ENCODE measurements at places on chromosomes 1 and 21. TPM values are rescaled to one million over a fixed set of nuclear protein-coding genes. Genes with fewer than 3 reads are reported as not detected.

EFNA1 gene
- total RNA-seq, result 24.8 TPM

RCOR3 gene
- total RNA-seq, result 24.0 TPM

OR2L5 gene
- not detected for total RNA-seq

CLCNKB gene
- 4.6 TPM for total RNA-seq

PM20D1 gene
- 1.2 TPM for total RNA-seq

COQ8A gene
- total RNA-seq, result 158 TPM

RASAL2 gene
- total RNA-seq, result 34.1 TPM

MXRA8 gene
- 53.4 TPM for total RNA-seq

MKNK1 gene
- 22.1 TPM for total RNA-seq

NBPF9 gene
- 2.7 TPM for total RNA-seq

C1QA gene
- total RNA-seq, result 37.9 TPM

- DNase-seq, result no peak
Observed at GRCh38 chr1:63621698-63622097, 28.5 kb downstream of the PGM1 start.

DNA sequence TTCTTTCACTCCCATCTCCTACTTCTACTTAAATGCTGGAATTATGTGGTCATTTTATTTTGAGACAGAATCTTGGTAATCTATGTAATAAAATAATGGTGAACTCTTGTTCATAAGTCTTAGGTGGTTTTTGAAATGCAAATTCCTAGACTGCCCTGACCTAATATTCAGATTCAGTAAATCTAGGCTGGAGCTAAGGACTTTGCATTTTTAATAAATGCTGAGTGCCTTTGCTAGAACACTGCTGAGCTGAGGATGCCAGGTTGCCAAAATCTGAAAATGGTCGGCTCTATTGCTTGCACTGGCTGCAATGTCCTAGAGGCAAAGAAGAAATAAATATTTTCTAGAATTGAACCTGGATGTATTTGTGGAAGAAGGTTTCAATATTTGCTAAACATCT, 187.4 kb downstream of the HMCN1 start:
- no peak for DNase-seq

- DNase-seq, result no peak
Observed at GRCh38 chr1:20974069-20974468, 187.0 kb upstream of the HP1BP3 start.

GRCh38 chr1:88239205-88239604, 444.9 kb upstream of the PKN2 start:
- DNase-seq, result no peak

- DNase-seq, result no peak
Observed at GRCh38 chr21:42336054-42336453, 14.7 kb downstream of the TFF2 start.

DNA sequence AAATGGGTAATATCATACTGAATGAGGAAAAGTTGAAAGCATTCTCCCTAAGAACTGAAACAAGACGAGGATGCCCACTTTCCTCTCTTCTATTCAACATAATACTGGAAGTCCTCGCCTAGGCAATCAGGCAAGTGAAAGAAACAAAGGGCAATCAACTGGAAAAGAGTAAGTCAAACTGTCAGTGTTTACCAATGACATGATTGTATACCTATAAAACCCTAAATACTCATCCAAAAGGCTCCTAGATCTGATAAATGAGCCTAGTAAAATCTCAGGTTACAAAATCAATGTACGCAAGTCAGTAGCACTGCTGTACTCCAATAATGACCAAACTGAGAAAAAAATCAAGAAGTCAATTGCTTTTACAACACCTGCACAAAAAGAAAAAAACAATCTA, 575.8 kb upstream of the PRMT6 start:
- no peak for DNase-seq

DNA sequence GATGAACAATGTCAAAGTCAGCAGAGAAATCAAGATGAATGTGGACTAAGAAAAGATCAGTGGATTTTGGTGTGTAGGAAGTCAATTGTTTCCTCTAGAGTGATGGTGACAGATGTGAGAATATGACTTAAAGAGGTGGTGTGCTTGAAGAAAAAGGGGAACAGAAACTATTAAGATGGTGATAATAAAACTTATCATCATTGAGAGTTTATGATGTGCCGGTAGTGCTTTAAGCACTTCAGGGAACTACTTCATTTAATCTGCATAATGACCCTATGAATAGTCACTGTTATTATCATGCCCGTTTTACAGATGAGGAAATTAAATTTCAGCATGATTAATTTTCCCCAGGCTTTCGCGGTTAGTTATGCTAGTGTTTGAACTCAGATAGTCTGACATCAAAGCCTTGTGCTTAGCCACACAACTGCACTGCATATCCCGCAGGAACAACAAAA, 246.9 kb upstream of the LRRC7 start:
- DNase-seq, result no peak

GRCh38 chr1:228555074-228555994, 68.2 kb downstream of the RNF187 start:
- DNase-seq, result no peak

DNA sequence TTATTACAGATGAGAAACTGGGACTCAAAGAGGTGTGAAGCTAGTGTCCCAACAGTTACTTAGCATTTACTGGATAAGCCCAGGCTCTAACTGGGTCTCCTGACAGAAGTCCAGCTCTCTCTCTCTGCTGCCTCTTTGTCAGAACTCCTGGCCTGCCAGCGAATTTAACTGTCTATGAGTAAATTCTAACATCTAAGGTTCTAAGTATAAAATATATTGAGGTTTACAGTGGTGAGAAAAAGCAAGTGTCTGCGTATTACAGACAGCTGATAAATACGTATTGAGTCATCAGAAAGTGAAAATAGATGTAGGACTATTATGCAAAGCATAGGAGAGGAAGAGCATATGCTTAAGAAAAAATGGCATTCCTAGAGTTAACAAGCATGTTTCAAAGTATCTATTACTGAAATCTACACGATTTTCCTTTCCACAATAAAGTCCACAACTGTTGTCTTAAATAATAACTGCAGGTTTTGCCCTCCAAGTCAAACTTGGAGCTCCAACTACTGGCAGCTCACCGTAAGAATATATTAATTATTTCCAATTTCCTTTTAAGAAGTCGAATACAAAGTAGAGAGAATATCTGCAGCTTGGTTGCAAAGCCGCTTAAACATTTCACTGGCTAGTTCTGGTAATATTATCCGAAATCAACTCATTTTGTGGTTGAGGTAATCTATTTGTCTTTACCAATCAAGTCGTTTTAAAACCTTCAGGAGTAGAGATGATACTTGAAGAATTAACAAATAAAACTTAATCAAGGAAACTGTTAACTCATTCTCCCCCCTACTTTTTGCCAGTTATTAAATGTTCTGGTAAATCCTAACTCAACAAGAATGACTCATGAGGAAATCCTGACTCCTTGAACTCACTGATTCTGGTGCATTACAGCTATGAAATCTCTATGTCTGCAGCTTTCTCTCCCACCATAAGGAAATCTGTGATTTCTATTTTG, 1.4 kb upstream of the RGS2 start:
- no peak for DNase-seq

DNA sequence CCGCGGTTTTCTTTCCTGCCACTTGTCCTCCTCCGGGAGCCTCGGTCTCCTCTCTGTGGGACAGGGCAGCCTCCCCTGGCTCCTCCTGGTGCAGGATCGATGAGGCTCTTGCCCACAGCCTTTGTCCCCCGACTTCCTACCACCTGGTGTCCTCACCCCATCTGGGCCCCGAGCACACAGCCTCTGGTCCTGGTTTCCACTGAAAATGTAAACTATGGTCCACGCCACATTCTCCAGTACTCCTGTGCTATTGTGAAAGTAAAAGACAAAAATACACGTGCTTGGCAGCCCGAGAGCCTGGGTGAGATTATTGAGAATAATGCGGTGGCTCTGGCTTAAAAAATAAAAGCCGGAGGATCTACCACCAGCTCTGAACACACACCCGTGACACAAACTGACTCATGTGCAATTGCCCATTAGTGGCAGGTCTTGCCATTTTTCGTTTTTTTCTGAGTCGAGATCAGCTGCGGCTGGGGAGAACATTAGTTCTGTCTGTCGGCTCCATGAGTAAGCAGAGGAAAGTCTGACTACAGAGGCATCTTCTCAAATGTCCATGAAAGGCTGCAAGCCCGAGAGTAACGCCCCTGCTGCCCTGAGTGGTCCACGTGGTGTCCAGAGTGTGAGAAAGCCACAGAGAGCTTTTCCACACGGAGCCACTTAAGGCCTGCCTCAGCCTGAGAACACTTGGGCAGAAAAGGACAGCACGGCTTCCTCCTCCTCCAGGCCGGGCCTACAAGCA, 5.7 kb upstream of the COL6A2 start:
- peak; percentile 92 for DNase-seq

DNA sequence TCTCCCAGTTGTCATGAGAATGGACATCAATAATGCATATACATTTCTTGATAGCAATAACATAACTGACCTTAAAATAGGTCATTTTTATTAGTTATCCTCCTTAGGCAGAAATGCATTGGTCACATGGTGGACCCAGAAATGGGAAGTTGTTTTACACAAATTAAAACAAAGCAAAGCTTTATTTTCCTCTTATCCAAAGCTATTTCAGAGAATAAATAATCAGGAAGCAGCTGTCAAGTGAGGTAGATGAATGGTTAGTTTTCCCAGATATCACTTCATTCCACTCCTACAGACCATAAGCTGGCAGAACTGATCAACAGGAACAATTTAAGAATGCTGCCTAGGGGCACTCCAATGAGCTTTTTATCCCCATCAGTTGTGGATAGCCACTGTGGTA, 16.0 kb upstream of the OLIG1 start:
- no peak for DNase-seq

DNA sequence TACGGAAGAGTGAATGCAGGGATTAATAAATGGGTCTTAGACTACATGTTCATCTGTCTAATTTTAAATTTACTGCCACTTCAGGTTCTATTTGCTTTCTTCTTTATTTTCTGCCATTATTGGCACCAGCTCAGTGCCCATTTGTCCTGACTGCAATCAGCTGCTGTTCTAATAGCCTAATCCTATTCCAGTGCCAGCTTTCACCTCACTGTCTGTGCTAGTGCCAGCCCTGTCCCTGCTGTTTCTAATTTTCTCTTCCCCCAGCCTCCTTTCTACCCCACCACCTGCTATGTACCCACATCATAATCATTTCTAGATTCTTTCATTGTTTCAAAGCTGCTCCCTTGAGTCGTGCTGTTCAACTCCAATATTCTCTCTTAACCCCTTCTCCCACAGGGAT, 86.4 kb downstream of the KCNK1 start:
- no peak for DNase-seq

DNA sequence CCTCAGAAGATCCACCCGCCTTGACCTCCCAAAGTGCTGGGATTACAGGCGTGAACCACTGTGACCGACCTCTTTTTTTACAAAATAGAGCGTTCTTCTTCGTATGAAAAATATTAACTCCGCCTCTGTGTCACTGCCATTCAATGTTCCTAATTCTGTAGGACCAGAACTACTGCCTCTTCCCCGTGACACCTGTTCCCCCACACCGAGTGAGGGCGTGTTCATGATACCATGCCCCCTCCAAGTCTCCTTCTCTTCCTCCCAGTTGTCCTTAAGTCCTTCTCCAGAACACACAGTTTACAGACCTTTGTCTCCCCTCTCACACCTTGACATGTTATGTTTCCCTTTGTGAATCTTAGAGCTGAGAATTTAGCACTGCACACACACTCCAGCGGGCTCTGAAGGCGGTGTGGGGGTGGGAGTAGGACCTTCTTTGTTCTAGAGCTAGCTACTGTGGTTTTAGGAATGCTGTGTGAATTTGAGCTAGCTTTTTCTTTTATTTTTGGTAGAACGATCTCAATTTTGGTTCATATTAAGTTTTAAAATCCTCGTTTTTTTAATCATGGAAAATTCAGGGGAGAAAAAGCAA, 82.4 kb upstream of the LPGAT1 start:
- no peak for DNase-seq

DNA sequence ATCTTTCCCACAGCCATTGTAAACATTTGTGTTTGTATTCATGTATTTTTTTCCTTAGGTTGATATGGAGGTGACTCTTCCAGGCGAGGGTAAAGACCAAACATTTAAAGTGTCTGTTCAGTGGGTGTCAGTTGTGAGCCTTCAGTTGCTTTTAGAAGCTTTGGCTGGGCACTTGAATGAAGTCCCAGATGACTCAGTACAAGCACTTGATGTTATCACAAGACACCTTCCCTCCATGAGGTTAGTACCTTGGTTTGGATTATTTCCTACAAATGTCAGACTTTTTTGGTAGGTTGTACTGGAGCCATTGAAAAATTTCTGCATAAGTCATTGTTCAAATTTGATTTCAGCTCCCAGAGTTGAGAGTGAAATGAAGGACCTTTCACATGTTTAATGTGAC, 17.4 kb downstream of the AGO4 start:
- no peak for DNase-seq

- no peak for DNase-seq
Observed at GRCh38 chr1:201004732-201005131, 18.8 kb downstream of the KIF21B start.

GRCh38 chr21:41197582-41197981, 29.6 kb downstream of the BACE2 start:
- DNase-seq, result no peak

- no peak for DNase-seq
Observed at GRCh38 chr21:15282665-15283064, 217.9 kb upstream of the NRIP1 start.

DNA sequence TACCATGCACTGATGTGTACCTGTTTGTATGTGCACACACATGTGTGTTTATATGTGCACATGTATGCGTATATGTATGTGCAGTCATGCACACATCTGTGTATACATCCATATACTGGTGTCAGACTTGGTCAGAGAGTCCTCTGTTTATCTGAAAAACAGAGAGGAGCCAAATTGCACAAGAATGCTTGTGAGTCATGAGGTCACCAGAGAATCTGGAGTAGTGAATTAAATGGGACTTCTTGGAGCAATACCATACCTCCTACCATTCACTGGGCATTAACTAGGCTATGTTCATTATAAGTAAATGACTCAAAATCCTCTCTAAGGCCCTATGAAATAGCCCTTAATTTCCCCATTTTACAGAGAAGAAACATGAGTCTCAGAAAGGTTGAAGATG, 272.1 kb upstream of the C1orf87 start:
- DNase-seq, result no peak

- DNase-seq, result no peak
Observed at GRCh38 chr21:39084979-39085729, 98.1 kb downstream of the PSMG1 start.

GRCh38 chr1:116175611-116176010, 64.4 kb downstream of the MAB21L3 start:
- no peak for DNase-seq

DNA sequence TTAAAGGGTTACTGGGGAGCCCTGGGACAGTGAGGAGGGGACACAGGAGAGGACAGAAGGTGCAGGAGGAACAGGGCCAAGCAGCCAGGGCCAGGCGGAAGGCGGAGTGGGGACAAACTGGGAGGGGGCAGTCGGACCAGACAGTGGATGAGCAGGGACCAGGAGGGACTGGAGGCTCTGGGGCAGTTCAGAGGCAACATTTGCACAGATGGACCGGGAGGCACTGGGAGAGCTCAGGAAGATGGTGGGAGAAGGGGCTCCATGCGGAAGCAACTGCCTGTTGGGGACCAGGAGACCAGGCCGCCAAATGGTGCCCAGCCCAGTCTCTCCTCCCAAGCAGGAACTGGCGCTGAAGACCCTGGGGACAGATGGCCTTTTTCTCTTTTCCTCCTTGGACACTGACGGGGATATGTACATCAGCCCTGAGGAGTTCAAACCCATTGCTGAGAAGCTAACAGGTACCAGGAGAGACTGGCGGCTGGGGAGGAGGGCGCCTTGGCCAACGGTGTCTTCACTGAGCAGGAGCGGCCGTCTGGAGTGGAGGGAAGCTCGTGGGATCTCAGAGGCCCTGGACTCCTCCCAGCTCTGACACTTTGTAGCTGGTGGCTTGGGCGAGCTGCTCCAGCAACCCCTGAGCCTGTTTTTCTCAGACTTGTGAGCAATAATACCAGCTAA, 847 bp downstream of the SELENON start:
- no peak for DNase-seq

- no peak for DNase-seq
Observed at GRCh38 chr1:22643928-22644327, 495 bp downstream of the C1QC start.

All from right atrium auricular region (tissue), 2 donors.